ENCODE measurements at places on chromosomes 4 and X.

DNA sequence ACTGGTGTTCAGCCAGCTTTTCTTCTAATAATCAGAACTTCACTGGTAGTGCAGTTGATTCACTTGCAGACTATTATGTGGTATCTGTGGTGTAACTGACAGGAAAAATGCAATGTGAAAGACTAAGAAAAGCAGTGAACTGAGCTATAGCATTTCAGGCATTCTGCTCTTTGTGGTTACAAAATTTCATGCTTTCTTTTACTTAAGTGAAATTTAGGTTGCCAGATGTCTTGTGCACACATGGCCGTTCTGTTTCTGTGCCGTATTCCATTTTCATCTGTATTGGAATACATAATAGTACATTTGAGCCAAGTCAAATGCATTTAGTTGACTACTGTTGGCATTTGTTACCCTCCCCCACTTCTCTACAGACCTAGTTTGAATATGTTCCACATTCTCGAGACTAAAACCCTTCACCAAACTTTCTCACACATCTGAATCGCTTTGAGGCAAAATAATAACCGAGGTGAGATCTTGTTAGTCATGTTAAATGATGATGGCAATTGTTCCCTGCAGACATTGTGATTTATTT lies 8.2 kb downstream of the RTL3 start:
- H3K27ac ChIP-seq: peak overlapping the region; percentile 71
- DNase-seq: no peak
- peak overlapping the region; percentile 46 for H3K4me3 ChIP-seq
- peaks cover 47% of the 10 kb centered on the region for H3K4me1 ChIP-seq
- H3K36me3 ChIP-seq: peaks cover 22% of the 10 kb centered on the region
- H3K27me3 ChIP-seq: peaks cover 4% of the 10 kb centered on the region

DNA sequence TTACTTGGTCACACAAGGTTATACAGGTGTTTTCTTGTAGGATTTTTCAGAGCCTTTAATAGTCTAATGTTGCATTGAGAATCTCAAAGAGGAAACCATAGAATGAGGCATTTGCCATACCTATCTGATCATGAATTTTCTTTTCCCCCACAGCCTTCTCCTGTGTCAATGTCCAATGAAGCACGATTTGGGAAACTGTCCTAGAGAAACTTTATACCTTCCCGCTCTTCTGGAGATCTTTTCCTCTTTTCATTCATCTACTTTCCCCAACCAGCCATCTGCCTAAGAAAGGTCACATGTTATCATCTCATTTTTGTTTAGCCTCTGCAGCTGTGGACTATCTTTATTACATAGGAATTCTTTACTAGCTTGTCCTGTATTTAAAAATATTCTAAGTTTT lies 19.9 kb downstream of the VSIG4 start:
- H3K27me3 ChIP-seq: no peaks in the 10 kb centered on the region
- H3K36me3 ChIP-seq: peaks cover 21% of the 10 kb centered on the region
- no peak overlapping the region for H3K4me3 ChIP-seq
- DNase-seq: no peak

DNA sequence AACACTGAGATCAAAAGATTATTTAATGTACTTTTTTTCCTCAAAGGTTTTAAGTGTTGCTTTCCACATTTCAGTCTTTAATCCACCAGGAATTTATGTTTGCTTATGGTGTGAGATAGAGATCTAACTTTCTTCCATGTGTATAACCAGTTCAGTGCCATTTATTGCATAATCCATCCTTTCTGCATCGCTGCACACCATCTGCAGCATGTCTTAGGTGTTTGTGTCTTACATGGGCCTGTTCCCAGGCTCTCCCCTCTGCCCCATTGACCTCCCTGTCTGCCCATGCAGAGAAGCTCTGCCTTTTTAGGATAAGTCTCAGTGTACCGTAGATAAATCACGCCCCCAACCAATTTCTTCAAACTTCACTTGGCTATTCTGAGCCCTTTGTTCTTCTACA lies 30.3 kb downstream of the NSDHL start:
- no peaks in the 10 kb centered on the region for H3K27me3 ChIP-seq
- peaks cover 10% of the 10 kb centered on the region for H3K36me3 ChIP-seq
- no peak for DNase-seq
- H3K4me3 ChIP-seq: no peak overlapping the region
- no peak overlapping the region for H3K27ac ChIP-seq

GRCh38 chr4:158778156-158778711 lies 9.4 kb downstream of the FNIP2 start:
- peak overlapping the region; percentile 73 for H3K27ac ChIP-seq
- no peaks in the 10 kb centered on the region for H3K27me3 ChIP-seq
- H3K36me3 ChIP-seq: no peaks in the 10 kb centered on the region
- peaks cover 26% of the 10 kb centered on the region for H3K4me1 ChIP-seq
- no peak for DNase-seq

- H3K27me3 ChIP-seq: no peaks in the 10 kb centered on the region
- H3K27ac ChIP-seq: no peak overlapping the region
- H3K4me3 ChIP-seq: no peak overlapping the region
- no peaks in the 10 kb centered on the region for H3K36me3 ChIP-seq
- H3K4me1 ChIP-seq: no peaks in the 10 kb centered on the region
- no peak for DNase-seq
These were observed 1606.4 kb upstream of the TENM3 start for GRCh38 chr4:180636696-180637404.

DNA sequence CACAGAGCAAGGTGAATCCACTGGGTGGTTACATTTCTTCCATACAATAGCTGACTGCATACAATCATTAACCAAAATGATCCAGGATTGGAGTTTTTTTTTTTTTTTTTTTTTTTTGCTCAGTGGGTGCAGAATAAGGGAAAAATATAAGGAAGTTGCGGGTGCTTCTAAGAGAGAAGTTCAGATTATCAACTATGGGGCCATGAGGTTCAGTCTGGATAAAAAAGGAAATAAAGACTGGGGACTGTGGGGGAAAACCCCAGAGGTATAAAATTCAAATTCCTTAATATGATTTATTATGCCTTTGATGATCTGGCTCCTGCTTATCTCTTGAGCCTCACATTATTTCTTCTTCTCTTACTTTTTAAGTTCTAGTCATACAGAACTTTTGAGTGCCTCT lies 5.9 kb upstream of the EIF1AX start:
- no peak overlapping the region for H3K4me3 ChIP-seq
- H3K27ac ChIP-seq: no peak overlapping the region
- H3K27me3 ChIP-seq: no peaks in the 10 kb centered on the region
- DNase-seq: no peak
- H3K36me3 ChIP-seq: peaks cover 28% of the 10 kb centered on the region
- peaks cover 9% of the 10 kb centered on the region for H3K4me1 ChIP-seq

GRCh38 chr4:40563401-40563800 lies 66.3 kb downstream of the RBM47 start:
- H3K27ac ChIP-seq: no peak overlapping the region
- peaks cover 4% of the 10 kb centered on the region for H3K27me3 ChIP-seq
- H3K4me1 ChIP-seq: peaks cover 4% of the 10 kb centered on the region
- peaks cover 1% of the 10 kb centered on the region for H3K36me3 ChIP-seq
- no peak for DNase-seq

GRCh38 chr4:3805026-3805425 lies 38.8 kb downstream of the ADRA2C start:
- H3K4me3 ChIP-seq: no peak overlapping the region
- no peak for DNase-seq
- H3K4me1 ChIP-seq: no peaks in the 10 kb centered on the region

GRCh38 chrX:20712811-20713210 lies 446.1 kb upstream of the RPS6KA3 start:
- no peaks in the 10 kb centered on the region for H3K36me3 ChIP-seq
- no peaks in the 10 kb centered on the region for H3K4me1 ChIP-seq
- no peak overlapping the region for H3K4me3 ChIP-seq

GRCh38 chr4:134634301-134634700 lies 432.7 kb upstream of the PABPC4L start:
- H3K4me1 ChIP-seq: no peaks in the 10 kb centered on the region
- no peak overlapping the region for H3K4me3 ChIP-seq
- no peaks in the 10 kb centered on the region for H3K36me3 ChIP-seq

DNA sequence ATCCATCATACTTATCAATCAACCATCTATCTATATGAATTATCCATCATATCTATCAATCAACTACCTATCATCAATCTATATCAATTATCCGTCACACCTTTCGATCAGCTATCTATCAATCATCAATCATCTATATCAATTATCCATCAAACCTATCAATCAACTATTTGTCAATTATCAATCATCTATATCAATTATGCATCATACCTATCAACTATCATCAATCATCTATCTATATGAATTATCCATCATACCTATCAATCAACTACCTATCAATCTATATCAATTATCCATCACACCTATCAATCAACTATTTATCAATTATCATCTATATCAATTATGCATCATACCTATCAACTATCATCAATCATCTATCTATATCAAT lies 70.6 kb upstream of the PPP2R3B start:
- no peak overlapping the region for H3K27ac ChIP-seq
- no peaks in the 10 kb centered on the region for H3K27me3 ChIP-seq
- no peaks in the 10 kb centered on the region for H3K4me1 ChIP-seq
- no peak overlapping the region for H3K4me3 ChIP-seq

GRCh38 chrX:131728295-131729145 lies 184.6 kb downstream of the OR13H1 start:
- no peaks in the 10 kb centered on the region for H3K27me3 ChIP-seq
- DNase-seq: no peak
- no peak overlapping the region for H3K27ac ChIP-seq
- no peaks in the 10 kb centered on the region for H3K4me1 ChIP-seq
- H3K36me3 ChIP-seq: peaks cover 9% of the 10 kb centered on the region

GRCh38 chr4:169996379-169997240 lies 29.6 kb downstream of the MFAP3L start:
- H3K27me3 ChIP-seq: peaks cover 3% of the 10 kb centered on the region
- DNase-seq: no peak
- peak overlapping the region; percentile 20 for H3K27ac ChIP-seq
- no peak overlapping the region for H3K4me3 ChIP-seq
- no peaks in the 10 kb centered on the region for H3K36me3 ChIP-seq

DNA sequence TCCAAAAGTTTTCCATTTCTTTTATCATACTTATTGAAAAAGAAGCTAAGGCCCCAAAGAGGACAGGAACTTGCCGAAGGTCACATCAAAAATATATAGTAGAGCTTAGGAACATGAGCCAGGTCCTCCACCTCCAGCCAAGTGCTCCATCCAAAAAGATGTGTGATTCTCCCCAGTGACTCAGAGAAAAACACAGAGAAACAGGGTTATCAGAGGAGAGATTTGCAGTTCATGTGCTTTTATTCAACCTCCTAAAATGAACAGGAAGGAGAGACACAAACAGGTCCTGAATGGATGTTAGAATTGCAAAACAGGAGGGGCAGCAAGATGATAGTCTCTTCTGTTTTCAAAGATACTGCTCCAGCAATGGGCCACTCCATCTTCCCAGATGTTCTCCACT lies 19.6 kb upstream of the FGF16 start:
- no peaks in the 10 kb centered on the region for H3K36me3 ChIP-seq
- no peak overlapping the region for H3K27ac ChIP-seq
- H3K27me3 ChIP-seq: no peaks in the 10 kb centered on the region

GRCh38 chr4:148415500-148415899 lies 26.7 kb downstream of the NR3C2 start:
- no peaks in the 10 kb centered on the region for H3K27me3 ChIP-seq
- no peak overlapping the region for H3K27ac ChIP-seq
- H3K36me3 ChIP-seq: no peaks in the 10 kb centered on the region
- DNase-seq: no peak
